ENCODE measurements at places on chromosomes 12 and 14. TPM values are rescaled to one million over a fixed set of nuclear protein-coding genes. Genes with fewer than 3 reads are reported as not detected.

GRCh38 chr14:102872020-102872419 lies 50.4 kb upstream of the AMN start:
- no peak for DNase-seq

- DNase-seq = no peak
Measured at GRCh38 chr12:105820429-105821125, 318.2 kb downstream of the NUAK1 start.

Gene SLC39A2
- not detected for total RNA-seq

DNA sequence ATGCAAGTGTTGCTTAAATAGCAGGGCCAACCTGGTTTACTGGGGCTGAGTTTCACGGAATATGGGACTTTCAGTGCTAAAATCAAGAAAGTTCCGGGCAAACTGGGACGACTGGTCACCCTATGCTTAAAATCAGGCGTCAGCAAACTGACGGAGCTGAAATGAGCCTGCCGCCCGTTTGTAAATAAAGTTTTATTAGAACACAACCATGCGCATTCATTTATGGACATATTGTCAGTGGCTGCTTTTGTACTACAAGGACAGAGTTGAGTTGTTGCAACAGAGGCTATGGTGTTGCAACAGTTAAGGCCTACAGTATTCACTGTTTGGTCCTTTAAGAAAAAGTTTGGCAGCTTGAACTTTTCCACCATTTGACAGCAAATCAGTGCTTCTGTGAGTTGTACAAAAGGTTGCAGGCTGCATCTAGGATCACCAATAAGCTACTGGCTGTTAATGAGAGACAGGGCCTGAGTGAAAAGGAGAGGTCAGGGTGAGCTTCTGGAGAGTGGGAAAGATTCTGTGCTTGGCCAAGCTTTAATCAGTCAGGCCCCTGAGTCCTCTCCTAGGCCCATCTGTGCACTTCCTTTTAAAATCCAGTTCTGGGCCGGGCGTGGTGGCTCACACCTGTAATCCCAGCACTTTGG lies 13.3 kb downstream of the SELPLG start:
- DNase-seq = no peak

- DNase-seq = no peak
Measured at GRCh38 chr12:120006258-120006975, 17.4 kb downstream of the BICDL1 start.

- DNase-seq = no peak
Measured at GRCh38 chr12:108109954-108110353, 19.1 kb upstream of the WSCD2 start.

- DNase-seq = no peak
Measured at GRCh38 chr14:81727218-81727617, 193.6 kb upstream of the SEL1L start.

GRCh38 chr14:72916174-72916573 lies 10.1 kb upstream of the DCAF4 start:
- DNase-seq = no peak

Gene HOXC12
- not detected for total RNA-seq

Gene GPR84
- total RNA-seq = 0.96 TPM

GRCh38 chr12:69685810-69686209 lies 13.3 kb downstream of the BEST3 start:
- DNase-seq = no peak

- DNase-seq = no peak
Measured at GRCh38 chr12:24072302-24072701, 122.8 kb upstream of the SOX5 start.

DNA sequence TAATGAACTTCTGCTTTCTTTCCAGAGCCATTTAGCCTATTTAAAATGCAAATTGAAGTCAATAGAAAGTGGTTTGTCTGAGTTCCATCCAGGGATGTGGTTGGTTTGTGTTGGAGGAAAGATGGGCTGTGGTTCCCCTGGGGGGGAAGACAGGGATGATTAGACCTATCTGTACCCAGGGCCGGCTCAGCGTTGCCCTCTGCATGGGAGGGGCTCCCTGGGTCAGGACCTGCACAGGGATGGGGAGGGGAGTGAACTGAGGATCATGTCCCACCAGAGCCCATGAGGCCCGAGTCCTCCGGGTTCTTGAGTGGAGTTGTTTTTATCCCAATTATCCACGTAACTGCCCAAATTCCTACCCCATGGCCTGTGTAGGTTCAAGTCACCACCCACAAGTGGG lies 76.9 kb upstream of the SFSWAP start:
- DNase-seq = peak; percentile 37

- DNase-seq = no peak
Measured at GRCh38 chr14:104547998-104548700, 31.4 kb upstream of the C14orf180 start.

Gene MDGA2
- not detected for total RNA-seq

Gene TBX5
- 22.3 TPM for total RNA-seq

DNA sequence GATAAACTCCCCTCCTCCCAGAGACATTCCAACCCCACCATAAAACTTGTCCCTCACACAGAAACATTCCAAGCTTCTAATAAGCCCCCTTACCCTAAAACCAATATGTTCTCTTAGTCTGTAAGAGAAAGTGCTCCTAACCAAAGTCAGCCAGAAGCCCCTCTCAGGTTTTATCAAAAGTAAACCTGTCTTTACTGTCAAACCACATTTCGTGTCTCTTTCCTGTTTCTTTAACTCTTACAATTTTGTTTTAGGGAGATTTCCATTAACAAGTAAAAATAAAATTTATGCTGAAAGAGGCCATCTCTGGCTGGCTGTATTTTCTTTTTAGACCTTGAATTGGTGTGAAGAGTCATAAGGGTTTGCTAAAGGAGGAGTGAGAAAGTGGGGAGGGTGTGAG lies 29.8 kb upstream of the CAPRIN2 start:
- DNase-seq = no peak

Gene B4GALNT1
- total RNA-seq = 0.93 TPM

Gene DCAF4
- 21.1 TPM for total RNA-seq

GRCh38 chr14:28987516-28987915 lies 220.9 kb downstream of the FOXG1 start:
- DNase-seq = no peak

DNA sequence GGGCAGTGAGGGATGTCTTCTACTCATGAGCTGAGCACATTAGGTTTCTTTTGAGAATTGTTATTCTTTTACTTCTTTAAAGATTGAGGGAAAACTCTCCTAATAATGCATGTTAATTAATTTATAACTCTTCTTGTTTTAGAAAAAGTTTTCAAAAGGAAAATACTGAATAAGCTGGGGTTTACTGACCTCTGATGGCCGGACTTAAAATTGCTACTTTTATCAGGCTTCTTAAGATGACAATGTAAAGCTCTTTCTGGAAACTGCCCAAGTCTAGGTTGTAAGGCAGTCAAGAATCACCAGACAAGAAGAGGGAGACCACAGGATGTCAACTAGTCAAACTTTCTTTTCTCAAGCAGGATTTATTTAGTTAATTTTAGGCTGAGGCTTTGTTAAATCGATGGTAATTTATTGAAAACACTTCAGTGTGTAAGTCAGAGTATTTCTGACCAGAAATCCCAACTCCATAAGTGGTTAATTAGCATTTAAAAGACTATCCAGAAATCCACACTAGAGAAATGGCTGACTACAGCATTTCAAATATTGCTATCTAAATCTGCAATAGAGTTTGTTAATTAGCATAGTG lies 82.1 kb downstream of the AVPR1A start:
- DNase-seq = no peak

DNA sequence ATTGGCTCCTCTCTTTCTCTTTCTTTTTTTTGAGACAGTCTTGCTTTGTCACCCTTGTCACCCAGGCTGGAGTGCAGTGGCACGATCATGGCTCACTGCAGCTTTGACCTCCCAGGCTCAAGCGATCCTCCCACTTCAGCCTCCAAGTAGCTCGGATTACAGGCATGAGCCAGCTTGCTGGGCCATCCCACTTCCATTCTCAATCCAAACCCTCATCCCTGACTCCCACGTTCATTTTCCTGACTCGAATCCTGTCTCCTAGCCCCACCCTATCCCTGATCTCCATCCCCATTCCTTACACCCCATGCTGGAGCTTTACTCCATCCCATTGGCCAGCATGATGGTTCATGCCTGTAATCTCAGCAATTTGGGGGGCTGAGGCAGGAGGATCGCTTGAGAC lies 7.8 kb downstream of the SPRYD4 start:
- no peak for DNase-seq

Gene ASCL1
- not detected for total RNA-seq

DNA sequence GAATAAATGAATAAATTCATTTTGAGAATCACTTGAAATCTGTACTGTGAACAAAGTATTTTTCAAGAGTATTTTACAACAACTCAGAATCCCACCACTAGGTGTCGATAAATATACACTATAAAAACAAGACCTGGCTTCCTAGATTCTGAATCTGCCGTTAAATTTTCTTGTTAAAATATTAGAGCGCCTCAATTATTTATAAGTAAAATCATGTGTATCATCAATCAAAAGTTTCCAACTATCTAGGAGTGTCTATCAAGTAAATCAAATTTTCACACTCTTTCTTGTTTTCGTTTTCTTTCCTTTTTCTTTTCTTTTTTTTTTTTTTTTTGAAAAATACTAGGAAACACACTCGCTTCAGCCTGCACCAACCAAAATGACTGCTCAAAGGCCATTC lies 179.2 kb upstream of the DCN start:
- no peak for DNase-seq

DNA sequence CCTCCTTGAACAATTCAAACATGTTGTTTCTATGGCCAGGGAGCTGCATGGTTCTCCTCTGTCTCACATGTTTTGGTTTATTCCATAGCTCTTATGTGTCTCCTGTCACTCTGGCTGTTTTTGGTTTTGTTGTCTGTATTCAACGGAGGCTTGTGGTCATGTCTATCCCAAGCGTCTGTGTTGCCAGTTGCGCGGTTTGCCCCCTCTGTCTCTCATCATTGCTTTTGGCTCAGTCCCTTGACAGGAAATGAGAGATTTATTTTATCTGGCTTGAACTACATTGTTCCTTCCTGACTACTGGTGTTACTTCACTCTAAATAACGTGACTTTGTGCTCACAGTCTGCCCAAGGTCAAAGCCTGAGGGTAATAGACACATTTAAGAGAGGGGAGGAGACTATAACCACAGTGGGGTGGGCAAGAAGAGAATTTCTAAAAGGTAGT lies 96.4 kb upstream of the SOX5 start:
- no peak for DNase-seq

Gene GOLGA5
- 31.4 TPM for total RNA-seq

- DNase-seq = no peak
Measured at GRCh38 chr12:41442896-41443295, 254.8 kb downstream of the PDZRN4 start.

DNA sequence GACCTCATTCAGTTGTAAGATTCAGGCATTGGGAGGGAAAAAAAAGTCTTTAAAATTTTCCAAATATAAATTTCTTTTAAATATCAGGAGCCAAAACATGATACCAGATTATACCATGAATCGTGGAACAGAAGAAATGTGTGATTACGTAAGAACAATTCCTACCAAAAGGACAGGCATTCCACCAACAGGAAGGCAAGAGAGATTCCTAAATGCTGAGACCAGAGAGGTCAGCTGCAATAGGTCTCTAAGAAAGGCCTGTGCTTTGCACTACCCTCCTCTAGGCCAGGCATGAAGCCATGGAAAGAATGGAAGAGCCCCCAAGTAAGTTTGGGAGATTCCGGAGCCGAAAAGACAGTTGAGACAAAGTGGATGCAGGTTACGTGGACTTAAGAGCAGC lies 83.7 kb downstream of the PTGER2 start:
- DNase-seq = no peak

Gene KRT83
- not detected for total RNA-seq

Gene CSRP2
- 28.5 TPM for total RNA-seq

DNA sequence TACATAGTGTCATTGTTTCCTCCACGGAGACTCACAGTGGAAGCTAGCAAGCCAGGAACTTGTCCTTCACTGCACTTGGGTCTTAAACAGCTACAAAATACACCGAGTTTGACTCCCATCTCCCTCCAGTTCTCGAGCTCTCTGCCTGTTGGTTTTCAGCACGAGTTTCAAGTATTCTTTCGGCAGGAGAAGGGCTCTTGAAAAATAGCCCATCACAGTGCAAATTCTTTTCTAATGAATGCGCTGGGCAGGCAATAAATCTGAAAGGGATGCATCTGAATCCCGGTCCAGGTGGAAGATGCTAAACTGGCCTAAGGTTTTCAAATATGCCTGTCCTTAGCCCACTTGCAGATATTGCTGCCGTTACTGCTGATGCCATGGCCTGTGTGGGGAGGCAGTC lies 173.9 kb downstream of the CACNA1C start:
- no peak for DNase-seq

- no peak for DNase-seq
Measured at GRCh38 chr12:33708935-33709334, 269.3 kb upstream of the SYT10 start.

Gene KRT6C
- total RNA-seq = not detected

- DNase-seq = no peak
Measured at GRCh38 chr12:125552295-125552694, 487.1 kb downstream of the AACS start.

DNA sequence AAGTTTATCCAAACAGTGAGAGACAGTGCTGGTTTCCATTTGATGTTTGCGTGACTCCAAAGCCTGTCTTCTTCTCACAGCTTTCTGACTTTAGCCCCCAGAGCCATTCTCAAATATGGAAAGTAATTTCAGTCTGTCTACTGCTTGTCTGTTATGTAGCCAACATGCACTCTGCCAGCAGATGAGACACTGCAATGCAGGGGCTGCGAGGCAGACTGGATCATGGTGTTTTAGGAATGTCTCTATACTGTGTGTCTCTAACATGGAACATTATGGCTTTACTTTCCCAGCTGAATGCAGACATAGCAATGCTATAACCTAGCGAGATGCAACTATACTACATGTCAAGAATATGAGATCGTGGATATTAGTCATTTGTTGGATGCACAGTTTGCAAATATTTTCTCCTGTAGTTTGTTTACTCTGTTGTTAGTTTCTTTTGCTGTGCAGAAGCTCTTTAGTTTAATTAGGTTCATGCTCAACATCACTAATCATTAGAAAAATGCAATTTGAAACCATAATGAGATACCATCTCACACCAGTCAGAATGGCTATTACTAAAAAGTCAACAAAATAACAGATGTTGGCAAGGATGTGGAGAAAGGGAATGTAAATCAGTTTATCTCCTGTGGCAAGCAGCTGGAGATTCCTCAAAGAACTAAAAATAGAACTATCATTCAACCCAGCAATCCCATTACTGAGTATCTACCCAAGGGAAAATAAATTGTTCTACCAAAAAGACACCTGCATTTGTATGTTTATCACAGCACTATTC lies 235.8 kb upstream of the TMTC1 start:
- DNase-seq = no peak

GRCh38 chr14:90676912-90677311 lies 139.3 kb downstream of the TTC7B start:
- no peak for DNase-seq

Gene GRIN2B
- 1.1 TPM for total RNA-seq

- DNase-seq = no peak
Measured at GRCh38 chr12:3768911-3769447, 16.1 kb upstream of the CRACR2A start.
